ENCODE measurements at places on chromosomes 6 and 20.

GRCh38 chr6:135537741-135538301 lies 40.3 kb upstream of the AHI1 start:
- DNase-seq = no peak

GRCh38 chr6:150730801-150731457 lies 131.2 kb downstream of the PLEKHG1 start:
- DNase-seq = no peak

DNA sequence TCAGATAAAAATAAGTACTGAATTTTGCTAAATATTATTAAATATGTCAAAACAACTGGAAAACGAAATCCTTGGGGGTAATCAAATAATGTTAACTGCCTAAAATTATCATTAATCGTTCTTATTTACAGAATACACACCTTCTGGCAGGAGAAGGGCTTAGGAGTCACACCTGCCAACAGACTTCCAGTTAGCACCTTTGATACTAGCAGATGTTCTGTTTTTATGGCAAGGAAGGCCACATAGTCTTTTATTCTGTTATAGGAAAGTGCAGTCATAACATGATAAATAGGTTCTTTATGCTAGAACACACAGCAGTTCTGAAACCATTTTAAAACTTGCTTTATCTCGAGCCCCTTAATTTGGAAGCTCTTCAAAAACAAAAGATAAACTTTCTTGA lies 464.1 kb downstream of the UTRN start:
- DNase-seq = no peak

DNA sequence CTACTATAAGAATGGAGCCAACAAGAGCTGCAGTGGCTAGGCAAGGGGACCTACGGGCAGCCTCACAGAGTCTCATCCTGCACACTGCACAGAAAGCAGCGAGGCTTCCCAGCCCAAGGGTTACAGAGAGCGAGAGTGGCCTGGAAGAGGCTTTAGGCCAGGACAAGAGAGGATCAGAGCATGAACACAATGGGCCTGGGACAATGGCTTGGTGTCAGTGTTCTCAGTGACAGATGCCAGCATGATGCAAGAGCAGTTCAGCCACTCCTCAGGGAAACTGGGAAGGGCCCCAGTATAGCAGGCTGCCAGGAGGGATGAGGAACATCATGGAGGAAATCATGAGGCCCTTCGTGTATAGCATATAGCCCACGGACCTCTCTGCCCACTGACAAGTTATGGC lies 108.0 kb downstream of the NUS1 start:
- no peak for DNase-seq

GRCh38 chr6:107592806-107593205 lies 102.9 kb downstream of the SOBP start:
- DNase-seq = no peak

- DNase-seq = no peak
These were observed 50.9 kb downstream of the TNFRSF21 start for GRCh38 chr6:47258724-47259347.

GRCh38 chr6:168541307-168541706 lies 100.3 kb downstream of the SMOC2 start:
- DNase-seq = no peak

DNA sequence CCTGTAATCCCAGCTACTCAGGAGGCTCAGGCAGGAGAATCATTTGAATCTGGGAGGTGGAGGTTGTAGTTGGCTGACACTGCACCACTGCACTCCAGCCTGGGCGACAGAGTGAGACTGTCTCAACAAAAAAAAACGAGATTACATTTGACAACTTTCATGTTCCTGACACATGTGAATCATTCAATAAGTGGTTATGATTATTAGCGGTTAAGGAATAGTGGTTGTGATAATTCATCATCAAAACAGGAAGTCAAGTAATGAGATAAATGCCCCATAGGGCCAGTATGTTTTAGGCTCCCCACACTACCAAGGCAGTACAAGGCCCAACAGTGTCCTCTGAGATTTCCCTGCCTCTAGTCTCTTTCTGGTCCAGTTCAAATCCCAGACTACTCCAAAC lies 2.5 kb downstream of the HDDC2 start:
- DNase-seq = no peak

- no peak for DNase-seq
These were observed 86.9 kb upstream of the VSTM2L start for GRCh38 chr20:37816003-37816402.

DNA sequence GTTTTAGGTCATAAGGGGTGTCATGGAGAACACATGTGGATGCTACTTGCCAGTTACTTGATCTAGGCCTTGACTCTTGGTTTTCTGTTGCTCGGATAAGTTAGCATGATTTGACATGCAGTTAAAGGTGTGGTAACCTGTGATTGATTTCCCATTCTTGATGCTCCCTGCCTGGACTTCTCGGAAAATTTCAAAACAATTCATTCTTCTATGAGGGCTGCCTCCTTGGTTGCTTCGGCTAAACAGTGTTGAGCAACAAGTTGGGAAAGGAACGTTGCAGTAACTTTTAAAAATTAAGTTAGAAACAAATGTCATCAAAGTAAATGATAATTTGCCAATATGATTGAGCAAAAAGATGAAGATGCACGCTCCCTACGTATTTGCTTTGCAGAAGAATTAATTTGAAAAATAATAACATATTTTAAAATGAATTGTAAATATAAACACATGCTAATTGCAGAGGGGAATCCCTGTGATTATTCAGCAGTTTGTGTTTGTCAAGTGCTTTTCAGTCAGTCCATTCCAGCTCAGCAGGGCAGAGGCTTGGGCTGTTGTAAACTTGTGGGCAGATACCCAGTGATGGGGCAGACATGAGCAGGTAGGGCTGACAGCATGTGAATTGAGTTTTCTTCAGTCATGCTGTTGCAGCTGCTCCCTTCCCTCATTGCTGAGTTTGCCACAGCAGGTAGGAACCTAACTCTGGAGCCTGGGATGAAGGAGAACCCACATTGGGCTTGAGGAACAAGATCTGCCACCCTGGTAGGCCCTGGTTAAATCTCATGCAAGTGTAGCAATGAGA lies 110.2 kb downstream of the ESR1 start:
- no peak for DNase-seq

Data from activated naive CD4-positive, alpha-beta T cell (primary cell).